Activated T-helper 17 cell treated with anti-CD3 and anti-CD28 coated beads, Interleukin-2, amount 50 U/mL, for 72 hours (primary cell): ENCODE measurements at places on chromosomes 4 and X.

DNA sequence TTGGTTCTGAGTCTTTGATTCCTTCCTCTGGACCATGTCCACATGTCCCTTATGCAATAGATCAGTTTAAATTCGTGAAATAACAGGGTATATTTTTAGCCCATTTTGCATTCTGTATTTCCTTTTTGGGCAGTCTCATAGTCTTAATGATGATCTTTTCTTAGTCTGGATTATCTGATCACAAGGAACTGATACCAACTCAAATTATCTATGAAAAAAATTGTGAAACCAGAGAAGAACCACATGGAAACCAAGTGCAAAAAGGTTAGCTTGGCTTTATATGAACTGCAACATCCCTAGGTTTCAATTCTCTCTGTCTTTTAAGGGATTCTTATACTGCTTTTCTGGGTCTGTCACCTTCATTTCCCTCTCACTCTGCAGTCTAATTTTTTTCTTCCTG lies 608.6 kb upstream of the AADAT start:
- no peak for ATAC-seq

DNA sequence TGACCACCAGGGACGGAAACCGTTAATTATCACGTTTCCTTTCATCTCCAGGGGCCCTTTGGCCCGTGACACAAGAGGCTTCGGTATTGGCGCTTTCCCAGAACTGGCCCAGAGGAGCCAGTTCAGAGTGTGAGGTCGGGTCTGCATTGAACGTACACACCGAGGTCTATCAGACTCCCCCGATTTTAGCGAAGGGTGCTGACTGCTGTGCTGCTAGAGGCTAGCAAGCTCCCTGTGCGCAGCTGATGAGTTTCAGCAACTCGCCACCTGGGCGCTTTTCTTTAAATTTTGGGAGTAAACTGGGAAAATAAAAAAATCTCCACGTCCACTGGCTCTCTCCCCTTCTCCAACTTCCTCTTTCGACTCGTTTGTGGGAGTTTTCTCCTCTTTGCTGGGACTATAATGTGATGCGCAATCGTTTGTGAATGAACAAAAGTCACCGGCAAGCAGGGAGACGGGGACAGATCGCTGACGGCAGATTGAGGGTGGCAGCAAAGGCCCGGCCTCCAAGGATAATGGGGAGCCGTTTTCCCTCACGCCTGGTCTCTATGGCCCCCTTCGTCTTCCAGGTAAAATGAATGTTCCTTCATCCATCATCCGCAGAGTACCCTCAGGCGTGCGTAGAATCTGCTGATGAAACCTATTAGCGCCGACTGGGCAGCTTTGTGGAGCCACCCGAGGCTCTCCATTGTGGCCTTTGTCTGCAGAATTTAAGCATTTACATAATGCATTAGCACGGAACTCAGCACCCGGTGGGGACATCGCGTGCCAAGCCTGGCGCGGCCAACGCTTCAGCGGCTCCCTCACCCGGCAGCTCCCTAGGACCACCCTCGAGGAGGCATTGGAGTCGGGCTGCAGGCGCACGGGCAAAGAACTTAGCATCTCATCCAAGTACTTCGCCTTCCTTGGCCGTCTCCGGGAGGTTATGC lies 1.6 kb upstream of the LRAT start:
- ATAC-seq, result no peak

DNA sequence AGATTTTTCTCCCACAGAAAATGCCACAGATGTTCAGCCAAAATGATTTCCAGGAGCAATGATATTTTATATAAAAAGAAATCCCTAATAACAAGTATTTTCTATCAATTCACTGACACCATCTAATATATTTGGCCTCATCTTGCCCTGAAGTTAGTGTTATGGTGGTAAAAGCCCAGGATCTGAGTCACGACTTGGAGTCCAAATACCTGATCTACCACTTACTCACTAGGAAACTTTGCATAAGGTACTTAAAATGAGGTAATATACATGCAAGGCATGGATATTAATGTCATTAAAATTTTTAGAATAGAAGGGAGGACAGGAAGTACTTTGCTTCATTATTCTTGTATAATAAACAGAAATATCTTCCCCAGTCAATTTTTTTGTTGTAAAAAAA lies 16.3 kb downstream of the PPP3CA start:
- no peak for ATAC-seq

GRCh38 chrX:101691835-101692234 lies 32.2 kb upstream of the ARMCX2 start:
- ATAC-seq, result no peak

- ATAC-seq, result no peak
Measured at GRCh38 chr4:113288696-113289095, 239.2 kb downstream of the ANK2 start.

GRCh38 chr4:137722910-137723309 lies 190.6 kb upstream of the PCDH18 start:
- no peak for ATAC-seq

DNA sequence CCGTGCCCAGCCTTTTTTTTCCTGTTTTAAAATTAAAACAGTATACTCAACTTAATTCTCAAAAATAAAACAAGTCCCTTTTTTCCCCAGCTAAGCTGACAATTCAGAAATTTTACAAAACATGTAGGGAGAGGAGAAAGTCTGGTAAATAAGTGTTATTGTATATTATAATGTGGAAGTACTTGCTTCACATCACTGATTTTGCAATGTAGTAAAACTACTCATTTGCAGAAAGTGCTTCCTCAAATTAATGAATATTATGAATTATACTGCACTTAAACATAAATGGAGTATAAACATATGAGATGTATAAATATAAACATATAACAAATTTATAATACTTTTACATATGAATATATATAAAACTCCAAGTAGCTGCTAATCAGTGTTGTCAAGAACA lies 11.6 kb upstream of the H2AZ1 start:
- no peak for ATAC-seq

DNA sequence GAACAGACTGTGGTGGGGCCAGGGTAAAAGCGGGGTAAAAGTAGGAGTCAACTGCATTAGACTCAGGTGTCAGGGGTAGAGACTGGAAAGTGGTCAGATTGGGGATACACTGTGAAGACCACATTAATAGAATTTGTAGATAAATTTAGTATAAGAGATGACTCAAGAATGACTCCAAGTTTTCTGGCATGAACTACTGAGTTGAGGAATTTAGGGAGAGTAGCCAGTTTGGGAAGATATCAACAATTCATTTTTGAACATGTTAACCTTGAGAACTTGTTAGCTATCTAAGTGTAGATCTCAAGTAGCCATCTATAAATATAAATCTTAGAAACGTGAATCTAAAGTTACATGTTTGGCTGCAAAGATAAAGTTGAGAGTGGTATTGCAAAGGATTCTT lies 206.9 kb upstream of the HCCS start:
- no peak for ATAC-seq

- no peak for ATAC-seq
Measured at GRCh38 chr4:38723726-38724474, 58.9 kb downstream of the TLR10 start.

GRCh38 chrX:70478526-70479245 lies 34.1 kb downstream of the DLG3 start:
- ATAC-seq, result no peak

DNA sequence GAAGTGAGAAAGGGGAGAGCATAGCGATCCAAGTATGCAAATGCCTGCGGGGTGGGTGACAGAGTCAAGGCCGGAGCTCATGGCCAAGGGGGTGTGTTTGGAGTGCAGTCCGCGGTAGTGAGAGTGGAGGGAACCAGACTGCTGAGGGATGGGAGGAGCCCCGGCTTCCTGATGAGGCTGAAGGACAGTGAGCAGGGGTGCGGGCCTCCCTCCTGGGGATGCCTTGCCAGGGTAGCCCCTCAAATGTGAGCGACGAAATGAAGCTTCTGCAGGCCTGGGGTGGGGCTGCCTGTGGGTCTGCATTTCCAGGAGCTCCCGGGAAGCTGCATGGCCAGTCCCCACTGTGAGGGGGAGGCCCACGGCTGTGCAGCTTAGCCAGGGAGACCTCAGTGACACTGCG lies 45.0 kb downstream of the PSAPL1 start:
- ATAC-seq, result no peak
